ENCODE measurements at places on chromosomes 11 and 22.

- no peak for DNase-seq
Observed at GRCh38 chr11:95501761-95502266, 270.8 kb upstream of the SESN3 start.

DNA sequence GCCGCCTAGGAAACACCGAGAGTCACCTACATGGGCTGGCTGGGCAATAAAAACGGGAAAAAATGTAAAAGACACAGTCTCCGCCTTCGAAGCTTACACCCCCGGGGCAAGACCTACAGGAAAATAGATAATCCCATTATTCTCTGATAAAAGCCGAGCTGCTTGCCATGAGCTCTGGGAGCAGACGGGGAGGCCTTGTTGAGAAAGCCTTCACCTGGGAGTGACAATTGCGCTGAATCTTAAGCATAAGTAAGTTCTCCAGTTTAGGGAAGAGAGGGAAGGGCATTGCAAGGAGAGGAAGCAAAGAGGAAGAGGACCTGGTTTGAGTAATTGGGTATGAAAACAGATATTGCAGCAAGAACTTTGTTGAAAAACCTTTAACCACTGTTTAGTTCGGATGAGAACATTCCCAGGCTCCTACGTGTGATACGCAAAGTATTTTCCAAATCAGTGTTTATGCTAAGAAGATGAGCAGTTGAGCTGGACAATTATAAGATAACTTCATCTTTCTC lies 813 bp upstream of the BTBD10 start:
- no peak for DNase-seq

DNA sequence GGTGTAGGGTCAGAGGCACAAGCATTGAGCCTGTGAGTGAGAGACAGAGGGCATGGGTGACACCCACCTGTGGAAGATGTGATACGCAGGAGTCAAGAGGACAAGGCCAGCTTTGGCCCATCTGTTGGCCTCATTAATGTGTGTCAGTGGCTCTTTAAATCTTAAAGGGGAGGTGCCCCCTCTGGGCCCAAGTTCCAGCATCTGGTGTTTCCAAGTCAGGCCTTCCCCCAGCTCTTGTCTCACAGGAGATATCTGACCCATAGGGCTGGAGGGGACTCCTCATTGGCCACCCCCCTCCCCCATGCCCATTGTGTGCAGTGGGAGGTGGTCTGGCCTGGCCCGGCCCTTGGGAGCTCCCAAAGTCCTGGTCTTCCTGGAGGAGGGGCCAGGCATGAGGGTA lies 8.9 kb downstream of the KCNK7 start:
- no peak for DNase-seq

DNA sequence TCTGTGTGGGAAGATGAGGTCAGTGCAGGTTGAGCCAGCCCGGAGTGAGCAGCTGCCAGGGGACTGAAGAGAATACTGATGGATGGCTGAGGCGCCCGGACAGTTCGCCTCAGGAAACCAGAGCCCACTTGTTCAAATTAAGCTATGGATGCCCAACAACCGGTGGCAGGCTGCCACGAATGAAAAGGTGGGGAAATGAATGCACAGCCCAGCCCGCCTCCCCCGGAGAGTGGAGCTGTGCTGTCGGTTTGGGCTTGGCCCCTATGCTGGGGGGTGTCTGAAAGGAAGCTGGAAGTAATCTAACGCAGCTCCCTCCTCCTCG lies 21.9 kb downstream of the HSPA8 start:
- no peak for DNase-seq

DNA sequence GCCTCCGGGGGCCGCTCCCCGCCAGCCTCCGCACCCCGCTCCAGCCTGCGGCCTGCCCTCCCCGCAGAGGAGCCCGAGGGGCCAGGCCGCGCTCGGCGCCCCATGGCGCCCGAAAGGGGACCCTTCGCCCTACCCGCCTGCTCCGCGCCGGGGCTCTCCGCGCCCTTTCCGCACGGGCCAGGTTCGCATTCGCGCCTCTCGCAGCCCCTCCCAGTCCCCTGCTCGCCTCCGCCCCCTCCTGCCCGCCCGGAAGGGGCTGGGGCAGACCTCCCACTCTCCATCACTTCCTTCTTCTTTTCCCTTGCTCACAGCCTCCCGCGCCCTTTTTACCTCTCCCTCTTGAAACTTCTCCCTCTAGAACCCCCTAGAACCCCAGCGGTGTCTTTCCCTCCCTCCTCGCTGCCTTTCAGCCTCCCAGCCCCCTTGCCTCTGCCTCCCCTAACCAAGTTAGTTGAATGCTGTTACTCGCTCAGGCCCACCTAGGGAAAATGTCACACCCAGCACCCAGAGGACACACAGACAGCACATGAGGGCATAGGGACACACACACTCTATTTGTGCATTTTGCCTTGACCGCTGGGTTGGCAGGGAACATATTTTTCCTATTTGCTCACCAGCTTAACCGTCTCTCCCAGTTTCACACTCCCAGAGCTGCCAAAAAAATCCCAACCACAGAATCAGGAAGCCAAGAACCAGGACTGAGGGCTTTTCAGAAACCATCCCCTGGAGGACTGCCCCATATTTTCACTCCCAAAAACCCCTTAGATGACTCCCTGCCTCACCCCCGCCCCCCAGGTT lies at the start of gene SLC43A3:
SLC43A3 (minus strand) TSS at position 193 of the 798 bp plus-strand sequence. CDS start 949 bp downstream, outside the sequence.
- peak; percentile 36 for DNase-seq

- no peak for DNase-seq
Observed at GRCh38 chr11:104254347-104254746, 90.4 kb upstream of the PDGFD start.

DNA sequence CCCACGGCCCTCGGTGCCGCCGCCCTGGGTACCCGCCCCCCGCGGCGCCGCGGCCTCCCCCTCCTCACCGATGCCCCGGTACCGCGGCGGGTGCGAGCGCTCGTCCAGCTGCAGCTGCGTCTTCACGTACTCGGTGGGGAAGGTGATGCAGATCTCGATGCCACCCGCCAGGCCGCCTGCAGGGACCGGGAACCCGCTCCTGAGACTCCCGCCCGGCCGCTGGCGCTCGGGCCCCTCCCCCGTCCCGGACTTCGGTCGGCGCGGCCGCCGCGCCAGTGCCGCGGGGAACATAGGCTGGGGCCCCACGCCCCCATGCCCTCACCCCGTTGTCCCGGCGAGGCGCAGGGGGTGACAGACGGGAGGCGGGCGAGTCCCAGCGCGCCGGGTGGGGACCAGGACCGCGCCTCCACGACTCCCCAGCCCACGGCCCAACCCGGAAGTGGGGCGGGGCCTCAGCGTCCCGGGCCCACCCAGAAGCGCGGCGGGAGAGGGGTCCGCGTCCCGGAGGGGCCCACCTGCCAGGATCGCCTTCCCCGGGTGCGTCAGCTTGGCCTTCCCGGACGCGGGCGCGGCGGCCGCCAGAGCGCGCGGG lies 375 bp downstream of the SLC25A1 start:
- DNase-seq, result peak; percentile 48

DNA sequence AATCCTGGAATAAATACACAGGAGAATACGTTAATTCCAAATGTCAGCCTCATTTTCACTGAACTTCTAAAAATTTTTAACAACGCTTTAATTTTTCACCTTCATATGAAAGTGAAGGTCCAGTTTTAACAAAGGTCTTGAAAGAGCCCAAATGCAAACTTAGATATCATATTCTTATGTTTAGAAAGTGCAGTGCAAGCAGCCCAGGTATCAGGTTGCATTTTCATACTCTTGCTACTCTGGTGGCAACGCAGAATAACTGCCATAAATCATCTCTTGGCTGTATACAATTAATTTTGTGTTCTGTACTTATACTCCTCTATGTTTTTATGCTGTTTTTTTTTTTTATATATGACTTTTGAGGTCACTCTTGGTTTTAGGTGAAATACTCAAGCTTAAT lies 496.7 kb upstream of the ARHGAP42 start:
- no peak for DNase-seq

DNA sequence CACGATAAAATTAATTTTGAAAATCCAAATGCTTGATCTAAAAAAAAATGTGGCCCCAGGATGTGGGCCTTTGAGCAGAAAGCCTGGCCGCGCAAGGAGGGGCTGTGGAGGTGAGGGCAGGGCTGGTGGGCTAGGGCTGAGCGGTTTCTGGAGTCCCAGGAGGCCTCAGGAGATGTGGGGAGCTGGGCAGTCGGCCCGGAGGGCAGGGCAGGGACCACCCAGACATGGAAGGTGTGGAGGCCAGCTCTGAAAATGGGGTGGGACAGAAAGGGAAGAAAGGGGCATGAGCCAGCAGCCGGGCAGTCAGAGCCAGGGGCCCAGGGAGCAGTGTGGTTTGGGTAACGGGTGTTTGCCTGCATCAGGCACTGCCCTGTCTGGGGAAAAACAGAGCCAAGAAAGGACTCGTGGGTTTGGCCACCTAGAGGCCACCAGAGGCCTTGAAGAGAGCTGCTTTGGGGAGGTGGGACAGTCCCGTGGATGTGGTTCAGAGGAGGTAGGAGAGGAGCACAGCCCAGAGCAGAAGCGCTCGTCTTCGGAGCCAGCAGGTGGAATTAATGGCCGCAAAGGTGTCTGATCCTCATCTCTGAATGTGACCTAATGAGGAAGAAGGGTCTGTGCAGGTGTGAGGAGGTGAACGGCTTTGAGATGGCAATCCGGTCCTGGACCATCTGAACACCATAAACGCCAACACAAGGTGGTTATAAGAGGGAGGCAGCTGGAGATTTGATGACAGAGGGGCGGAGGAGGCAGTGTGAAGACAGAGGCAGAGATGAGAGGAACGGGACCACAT lies 50.2 kb downstream of the IGF2 start:
- no peak for DNase-seq

GRCh38 chr11:102831489-102832440 lies 11.6 kb downstream of the MMP3 start:
- no peak for DNase-seq

GRCh38 chr11:13098063-13098462 lies 88.9 kb downstream of the RASSF10 start:
- DNase-seq, result no peak

GRCh38 chr11:105935791-105936190 lies 86.2 kb downstream of the MSANTD4 start:
- DNase-seq, result no peak

DNA sequence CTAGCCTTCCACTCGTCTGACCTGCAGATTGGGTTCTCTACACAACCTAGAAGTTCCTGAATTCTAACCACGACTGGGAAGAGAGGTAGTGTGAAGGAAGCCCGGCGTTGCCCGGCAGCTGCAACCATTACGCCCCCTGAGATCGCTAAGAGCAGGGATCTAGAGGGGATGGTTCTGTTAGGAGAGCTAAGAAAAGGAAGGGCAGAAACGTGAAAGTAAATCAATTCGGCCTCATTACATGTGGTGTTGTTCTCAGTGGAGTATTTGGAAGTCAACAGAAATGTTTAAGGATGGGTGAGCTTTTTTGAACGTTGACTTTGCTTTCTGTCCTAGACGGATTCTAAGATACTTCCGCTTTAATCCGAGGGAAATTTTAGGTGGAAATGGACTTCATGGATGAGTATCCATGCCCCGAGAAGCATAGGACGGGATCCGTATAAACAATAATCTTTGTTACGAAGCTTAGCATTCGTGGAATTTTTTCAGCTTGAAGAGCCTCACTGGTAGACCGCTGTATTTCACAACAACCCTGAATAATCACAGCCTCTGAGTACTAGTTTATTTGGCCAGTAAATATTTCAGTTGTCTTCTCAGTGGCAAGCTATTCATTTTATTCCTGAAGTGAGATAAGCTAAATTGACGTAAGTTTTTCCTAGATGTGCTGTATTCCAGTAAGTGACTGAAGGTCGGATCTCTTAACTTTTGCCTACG lies 629 bp downstream of the ATP5MG start:
- DNase-seq, result no peak

DNA sequence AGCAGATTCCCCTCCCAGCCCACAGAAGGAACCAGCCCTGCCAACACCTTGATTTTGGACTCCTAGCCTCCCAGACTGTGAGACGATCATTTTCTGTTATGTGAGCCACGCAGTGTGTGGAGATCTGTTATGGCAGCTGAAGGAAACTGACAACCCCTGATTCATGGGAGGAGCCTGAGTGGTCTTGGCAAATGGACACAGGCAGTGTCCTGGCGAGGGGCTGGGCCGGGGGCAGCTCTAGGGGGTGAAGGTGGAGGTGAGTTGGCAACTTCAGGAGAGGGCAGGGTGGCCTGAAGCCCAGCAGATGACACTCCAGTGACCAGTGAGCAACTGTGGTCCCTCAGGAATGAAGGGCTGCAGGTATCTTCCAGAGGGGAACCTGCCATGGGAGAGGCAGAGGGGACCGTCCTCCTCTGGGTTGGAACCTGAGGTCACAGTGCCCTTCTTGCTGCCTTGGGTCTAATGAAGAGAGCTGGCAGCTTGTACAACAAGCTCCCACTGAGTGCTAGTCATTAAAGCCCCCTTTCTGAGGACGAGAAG lies 82.7 kb downstream of the CSNK2A3 start:
- DNase-seq, result no peak

- no peak for DNase-seq
Observed at GRCh38 chr11:61829806-61830205, 1.7 kb downstream of the FADS2 start.

DNA sequence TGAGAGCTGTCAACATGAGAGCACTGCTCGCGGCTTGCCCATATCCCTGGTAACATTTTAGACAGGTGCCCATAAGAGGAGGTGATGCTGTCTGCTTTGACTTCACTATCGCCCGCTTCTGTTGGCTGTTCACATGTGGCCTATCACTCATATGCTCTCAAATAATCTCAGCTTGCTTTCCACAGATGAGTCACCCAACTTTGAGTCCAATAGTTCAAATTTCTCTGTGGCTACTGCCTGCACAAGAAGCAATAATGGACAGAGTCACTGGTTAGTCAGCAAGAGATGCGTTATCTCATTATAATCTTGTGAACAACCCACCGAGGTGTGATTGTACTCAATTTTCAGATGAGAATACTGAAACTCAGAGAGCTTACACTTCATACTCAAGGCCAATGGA lies 1714.1 kb downstream of the LRRC4C start:
- no peak for DNase-seq

DNA sequence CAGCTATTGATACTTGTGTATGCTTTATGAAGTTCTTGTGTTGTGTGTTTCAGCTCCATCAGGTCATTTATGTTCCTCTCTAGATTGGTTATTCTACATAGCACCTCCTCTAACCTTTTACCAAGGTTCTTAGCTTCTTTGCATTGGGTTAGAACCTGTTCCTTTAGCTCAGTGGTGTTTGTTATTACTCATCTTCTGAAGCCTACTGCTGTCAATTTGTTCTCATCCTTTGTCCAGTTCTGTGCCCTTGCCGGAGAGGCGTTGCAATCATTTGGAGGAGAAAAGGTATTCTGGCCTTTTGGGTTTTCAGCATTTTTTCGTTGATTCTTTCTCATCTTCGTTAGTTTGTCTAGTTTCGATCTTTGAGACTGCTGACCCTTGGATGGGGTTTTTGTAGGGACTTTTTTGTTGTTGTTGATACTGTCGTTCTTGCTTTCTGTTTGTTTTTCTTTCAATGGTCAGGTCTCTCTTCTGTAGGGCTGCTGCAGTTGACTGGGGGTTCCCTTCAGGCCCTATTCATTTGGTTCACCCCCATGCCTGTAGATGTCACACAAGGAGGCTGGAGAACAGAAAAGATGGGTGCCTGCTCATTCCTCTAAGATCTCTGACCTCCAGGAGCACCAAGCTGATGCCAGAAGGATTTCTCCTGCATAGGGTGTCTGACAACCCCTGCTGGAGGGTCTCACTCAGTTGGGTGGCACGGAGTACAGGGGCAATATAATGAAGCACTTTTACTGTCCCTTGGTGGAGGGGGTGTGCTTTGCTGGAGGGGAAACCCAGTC lies 35.9 kb upstream of the MUC15 start:
- no peak for DNase-seq
